ENCODE measurements at places on chromosomes 16 and 17.

- no peak for DNase-seq
These were observed 127.8 kb upstream of the CDH5 start for GRCh38 chr16:66238696-66239095.

DNA sequence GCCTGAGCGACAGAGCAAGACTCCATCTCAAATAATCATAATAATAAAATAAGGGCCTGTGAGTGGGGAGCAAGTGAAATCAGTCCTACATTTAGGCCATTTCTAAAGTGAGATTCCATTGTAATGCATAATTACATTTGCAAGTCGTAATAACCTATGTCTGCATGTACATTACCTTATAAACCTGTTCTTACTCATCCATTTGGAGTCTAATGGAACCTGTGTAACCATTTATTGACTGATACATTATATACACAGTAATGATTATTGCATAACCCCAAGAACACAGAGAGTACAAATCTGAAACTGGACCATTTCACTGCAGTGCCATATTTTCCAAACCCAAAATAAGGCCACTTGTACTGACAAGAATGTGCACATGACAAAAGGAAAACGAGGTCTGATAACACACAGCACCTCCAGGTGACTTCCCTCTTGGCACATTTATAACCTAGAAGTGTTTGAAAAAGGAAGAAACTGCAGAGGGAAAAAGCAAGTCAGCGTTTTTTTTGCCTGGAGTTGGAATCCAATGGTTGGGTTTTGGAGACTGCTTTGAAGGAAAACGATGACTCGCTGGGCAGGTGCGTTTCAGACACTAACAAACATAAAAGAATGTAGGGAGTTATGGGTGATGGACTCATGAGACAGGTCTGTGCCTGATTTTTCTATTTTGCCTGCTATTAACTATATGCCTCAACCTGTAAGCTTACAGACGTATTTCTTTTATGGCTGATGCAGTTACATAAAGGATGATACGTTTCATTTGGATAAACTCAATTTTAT is 63.6 kb upstream of the KIFC3 start:
- DNase-seq, result no peak

DNA sequence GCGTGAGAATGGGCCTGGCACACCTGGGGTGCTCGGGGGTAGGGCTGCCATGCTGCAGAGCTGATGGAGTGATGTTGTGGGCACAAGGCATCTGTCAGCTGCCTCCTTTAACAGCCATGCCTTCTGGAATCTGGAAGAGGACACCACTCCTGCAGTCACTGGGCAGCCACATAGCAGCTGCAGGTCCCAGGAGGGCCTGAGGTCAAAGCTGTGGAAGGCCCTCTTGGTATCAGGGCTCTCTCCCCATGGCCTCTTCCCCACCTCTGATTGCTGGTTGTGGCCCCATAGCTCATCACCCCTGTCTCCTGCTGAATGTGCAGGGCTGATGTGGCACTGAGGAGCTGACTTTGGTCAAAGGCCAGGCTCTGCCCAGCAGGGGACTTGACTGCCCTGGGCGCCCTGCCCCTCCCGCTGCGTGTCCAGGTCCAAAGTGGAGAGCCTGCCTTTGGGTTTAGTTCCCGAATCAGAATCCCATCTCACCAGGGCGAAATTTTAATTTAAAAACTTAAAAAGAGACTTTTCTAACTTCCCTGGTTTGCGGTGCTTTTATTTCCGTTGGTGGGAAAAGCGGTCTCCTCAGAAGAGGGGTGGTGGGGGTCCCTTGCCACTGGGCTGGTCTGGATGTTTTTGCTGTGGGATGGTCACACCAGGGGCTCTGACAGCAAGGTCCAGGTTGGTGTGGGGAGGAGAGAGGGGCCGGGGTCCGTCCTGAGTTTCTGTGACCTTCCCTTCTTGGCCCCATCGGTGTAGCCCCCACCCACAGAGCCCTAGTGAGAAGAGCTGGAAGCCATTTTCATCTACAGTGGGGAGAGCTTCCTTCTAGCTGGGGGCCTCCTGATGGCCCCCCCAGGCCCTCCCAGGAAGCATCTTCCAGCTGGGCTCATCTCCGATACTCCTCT is 5.9 kb downstream of the UBALD2 start:
- DNase-seq, result no peak

- no peak for DNase-seq
These were observed 17.2 kb upstream of the CACNG1 start for GRCh38 chr17:67027031-67027628.

- DNase-seq, result no peak
These were observed 49.3 kb downstream of the CMIP start for GRCh38 chr16:81493755-81494433.

DNA sequence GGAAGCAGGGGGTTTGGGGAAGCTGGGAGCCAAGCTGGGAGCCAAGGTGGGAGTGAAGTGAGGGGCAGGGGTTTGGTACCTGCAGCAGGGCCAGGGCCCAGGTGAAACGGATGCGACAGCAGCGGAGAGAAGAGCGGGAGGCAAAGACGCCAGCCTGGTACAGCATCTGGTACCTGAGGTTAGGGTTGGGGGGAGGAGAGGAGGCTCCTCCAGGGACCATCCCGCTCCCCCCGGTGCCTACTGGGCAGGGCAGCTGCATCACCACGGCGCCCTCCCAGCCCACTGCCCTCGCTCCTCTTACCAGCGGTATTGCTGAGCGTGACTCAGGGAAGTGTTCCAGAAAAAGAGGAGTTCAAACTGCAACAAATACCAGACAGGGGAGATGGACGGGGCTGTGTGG is 9.8 kb downstream of the CLN3 start:
- DNase-seq, result no peak

GRCh38 chr17:34579017-34579946 is at the start of gene TMEM132E:
Gene TMEM132E (plus strand): TSS chr17:34579582. CDS start chr17:34581077, 1,495 bp downstream.
- DNase-seq, result no peak

GRCh38 chr16:10880594-10881452 is 3.8 kb downstream of the CIITA start:
- no peak for DNase-seq

GRCh38 chr17:49260817-49261291 is 30.3 kb upstream of the PHOSPHO1 start:
- DNase-seq, result no peak

- DNase-seq, result no peak
These were observed 1.5 kb downstream of the TNRC6C start for GRCh38 chr17:77959926-77960521.

DNA sequence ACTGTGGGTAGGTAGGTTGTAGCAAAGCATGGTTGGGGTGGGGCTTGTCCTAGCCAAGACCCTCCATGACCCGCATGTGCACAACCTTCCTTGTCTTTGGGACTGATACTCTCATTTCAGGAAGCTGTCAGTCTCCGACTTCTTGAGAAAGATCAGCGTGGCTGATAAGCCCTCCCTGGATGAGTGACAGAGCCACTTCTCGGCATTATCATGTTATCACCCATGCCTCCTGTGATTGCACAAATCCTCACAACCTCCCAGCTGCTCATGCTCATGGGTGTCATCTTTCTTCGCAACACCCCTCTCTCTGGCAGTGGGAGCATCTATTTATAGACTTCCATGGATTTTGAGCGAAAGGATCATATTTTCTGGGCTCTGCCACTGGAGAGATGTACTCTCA is 314.2 kb downstream of the FOXL1 start:
- DNase-seq, result no peak

DNA sequence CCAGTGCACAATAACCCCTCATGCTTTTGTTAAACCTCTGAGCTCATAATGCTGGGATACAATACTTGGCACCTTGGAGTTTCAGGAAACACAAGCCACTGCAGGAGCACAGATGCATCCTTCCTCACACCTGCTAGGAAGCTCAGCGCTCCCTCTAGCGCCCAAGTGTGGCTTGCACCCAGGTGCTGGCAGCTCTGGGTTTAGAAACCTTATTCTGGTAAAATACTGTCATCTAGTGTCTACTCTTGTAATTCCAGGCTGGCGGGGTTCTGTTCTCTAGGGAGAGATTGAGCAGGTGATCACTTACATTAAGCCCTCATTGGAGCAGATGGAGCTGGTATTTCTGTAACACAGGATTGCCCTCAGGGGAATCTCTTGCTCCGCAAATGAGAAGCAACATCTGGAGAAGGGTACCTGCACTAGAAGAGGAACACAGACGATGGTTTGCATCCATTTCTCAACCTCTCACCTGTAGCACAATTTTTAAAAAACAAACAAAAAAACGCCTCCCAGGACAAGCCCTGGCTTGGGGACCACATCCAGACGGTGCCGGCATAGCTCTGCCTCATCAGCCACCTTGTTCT is 1.5 kb downstream of the CCL1 start:
- DNase-seq, result peak; percentile 73

GRCh38 chr17:47620503-47621245 is 29.0 kb upstream of the KPNB1 start:
- peak; percentile 37 for DNase-seq

GRCh38 chr17:79201119-79201518 is 126.5 kb downstream of the ENGASE start:
- no peak for DNase-seq

- peak; percentile 58 for DNase-seq
These were observed 1.3 kb upstream of the SENP3 start for GRCh38 chr17:7560172-7561027.

DNA sequence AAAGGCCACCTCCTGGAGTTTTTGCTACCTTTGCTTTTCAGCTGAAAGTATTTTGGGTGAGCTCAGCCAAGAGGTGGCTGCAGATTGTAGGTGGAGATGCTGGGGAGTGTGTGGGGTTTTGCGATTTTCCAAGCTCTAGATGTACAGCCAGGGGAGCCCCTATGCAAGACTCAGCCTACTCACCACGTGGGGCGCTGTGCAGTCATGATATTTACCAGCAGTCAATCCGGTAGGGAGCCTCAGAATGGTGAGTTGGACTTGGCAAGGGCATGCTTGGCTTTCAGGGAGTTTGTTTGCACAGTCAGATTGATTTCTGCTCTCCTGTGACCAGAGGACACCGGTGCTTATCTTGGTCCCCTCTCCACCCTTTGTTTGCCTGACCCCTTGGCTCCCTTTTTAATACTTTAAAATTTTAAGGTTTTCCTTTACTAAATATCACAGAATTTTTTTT is 175.3 kb downstream of the UTP18 start:
- DNase-seq, result peak; percentile 91

GRCh38 chr16:79914961-79915720 is 314.6 kb upstream of the MAF start:
- DNase-seq, result no peak

GRCh38 chr17:58615768-58616659 is 75.8 kb downstream of the TEX14 start:
- no peak for DNase-seq

DNA sequence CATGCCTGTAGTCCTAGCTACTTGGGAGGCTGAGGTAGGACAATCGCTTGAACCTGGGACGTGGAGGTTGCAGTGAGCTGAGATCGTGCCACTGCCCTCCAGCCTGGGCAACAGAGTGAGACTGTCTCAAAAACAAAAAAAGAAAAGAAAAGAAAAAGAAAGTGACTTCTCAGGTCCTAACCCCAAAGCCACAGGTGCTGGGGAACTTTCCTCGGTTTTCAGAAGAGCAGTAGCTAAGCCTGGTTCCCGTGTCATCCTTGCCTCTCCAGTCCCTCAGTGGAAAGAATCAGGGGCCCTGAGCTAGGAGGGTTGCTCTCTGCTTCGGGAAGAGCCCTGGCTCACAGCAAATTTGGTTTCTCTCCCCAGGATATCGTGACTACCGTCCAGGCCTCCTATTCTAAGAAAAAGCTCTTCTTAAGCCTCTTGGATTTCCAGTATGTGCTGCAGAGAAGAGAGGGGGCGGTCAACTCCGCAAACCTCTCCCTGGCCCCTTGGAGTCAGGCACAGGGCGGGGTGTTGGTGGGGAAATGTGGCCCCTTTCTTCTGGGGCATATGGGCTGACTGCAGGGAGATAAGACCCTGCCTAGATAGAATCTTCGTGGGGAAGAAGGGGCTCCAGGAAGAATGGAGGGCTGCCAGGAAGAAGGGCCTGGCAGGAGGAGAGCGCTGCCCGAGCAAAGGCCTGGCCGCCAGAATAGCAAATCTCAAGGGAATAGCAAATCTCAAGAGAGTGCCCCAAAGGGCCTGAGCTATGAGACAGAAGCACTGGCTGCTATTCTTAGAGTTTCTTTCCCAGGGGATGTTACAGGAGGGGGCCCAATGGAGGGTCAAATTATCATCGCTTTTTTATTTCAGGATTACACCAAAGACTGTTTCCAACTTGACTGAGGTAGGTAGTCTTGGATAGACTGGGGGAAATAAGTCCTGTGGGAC is 8.3 kb upstream of the NLRC5 start:
- DNase-seq, result no peak

DNA sequence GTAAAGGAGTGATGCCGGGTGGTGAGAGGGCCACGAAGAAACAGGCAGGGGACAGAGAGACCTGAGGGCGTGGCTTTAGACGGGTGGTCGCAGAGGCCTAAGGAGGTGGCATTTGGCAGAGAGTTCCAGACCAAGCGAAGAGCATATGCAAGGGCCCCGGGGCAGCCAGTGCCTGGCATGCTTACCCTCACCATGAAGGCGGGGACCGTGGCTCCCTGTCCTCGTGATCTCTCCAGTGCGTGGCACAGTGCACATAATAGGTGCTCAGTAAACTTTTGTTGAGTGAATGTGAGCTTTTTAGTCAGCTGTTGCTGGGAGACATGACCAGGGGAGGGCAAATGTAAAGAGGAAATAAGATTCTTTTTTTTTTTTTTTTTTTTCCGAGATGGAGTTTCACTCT is 245.6 kb upstream of the GSE1 start:
- DNase-seq, result no peak

GRCh38 chr17:57747221-57748017 is 2.3 kb upstream of the CCDC182 start:
- peak; percentile 78 for DNase-seq

DNA sequence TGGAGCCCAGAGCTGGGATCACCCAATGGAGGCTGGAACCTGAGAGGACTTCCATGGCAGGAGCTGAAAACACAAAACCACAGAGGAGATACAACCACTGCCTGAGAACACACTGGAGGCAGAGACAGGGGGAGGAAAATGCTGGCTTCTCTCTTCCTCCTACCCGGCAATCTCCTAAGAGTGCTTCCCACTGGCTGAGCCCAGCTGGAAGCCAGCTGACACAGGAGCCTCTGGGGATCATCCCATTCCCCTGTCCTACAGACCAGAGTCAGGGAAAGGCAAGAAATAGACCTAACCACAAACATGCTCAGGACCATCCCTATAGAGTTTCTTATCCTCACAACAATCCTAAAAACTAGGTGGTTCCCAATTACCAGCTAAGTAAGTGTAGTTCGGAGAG is 112.4 kb upstream of the CDH5 start:
- no peak for DNase-seq

DNA sequence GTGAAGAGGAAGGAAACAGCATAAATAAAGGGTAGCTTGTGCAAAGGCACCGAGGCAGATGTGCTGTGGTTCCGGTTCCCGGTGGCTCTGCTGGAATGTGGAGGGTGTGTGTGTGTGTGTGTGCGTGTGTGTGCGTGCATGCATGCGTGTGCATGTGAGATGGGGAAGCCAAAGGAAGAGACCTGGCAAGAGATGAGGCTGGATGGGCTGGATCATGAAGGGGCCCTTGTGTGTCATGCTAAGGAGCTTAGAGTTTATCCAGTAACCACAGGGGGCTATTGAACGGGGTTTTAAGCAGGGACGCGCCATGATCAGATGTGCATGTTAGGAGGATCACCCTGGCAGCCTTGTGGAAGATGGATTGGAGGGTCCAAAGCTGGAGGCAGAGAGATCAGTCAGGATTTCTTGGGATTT is 8.3 kb downstream of the WSCD1 start:
- DNase-seq, result no peak

- no peak for DNase-seq
These were observed 223.7 kb upstream of the AXIN2 start for GRCh38 chr17:65785109-65785508.

- DNase-seq, result no peak
These were observed 4.1 kb upstream of the AXIN2 start for GRCh38 chr17:65565559-65565958.
